Right kidney (tissue), 9 donors: ENCODE measurements at places on chromosomes 6 and 20.

DNA sequence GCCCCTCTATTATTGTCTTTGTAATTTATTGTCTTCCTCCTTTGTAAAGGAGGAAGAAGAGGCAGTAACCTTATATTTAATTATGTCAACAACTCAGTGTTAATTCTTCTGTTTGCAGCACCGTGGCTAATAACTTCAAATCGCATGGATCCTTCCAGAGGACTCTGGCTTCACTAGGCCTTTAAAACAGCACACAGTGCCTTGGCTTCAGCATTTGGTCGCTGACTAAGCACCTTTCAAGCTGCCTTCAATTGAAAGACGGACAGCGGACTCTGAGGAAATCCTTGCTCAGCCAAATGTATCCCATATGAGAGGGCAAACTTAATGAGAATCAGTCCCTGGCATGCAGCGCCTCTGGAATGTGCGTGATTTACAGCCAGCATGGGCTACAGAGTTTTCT is 64.2 kb downstream of the SGK1 start:
- DNase-seq, result peak; percentile 25

GRCh38 chr20:46367967-46368901 is 38.2 kb downstream of the ELMO2 start:
- DNase-seq, result no peak

- DNase-seq, result no peak
Observed at GRCh38 chr6:111559188-111560097, 46.2 kb downstream of the TRAF3IP2 start.

DNA sequence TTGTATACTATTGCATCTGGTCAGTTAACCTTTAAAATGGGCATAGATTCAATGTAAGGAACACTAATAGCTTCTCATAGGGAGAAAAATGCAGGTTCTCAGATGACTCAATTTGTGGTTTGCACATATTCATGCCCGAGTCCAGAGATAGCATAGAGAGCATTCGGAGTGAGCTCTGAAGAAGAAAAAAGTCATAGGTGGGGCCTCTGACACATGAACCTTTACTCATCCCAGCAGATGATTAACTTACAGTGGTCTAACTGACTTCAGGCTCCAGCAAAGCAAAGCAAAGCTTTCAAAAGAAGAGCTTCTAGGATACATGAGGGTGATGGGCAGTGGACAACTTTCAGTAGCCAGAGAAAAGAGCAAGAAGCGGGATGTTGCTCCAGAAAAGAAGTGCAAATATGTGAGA is 55.3 kb upstream of the BTN3A2 start:
- no peak for DNase-seq

DNA sequence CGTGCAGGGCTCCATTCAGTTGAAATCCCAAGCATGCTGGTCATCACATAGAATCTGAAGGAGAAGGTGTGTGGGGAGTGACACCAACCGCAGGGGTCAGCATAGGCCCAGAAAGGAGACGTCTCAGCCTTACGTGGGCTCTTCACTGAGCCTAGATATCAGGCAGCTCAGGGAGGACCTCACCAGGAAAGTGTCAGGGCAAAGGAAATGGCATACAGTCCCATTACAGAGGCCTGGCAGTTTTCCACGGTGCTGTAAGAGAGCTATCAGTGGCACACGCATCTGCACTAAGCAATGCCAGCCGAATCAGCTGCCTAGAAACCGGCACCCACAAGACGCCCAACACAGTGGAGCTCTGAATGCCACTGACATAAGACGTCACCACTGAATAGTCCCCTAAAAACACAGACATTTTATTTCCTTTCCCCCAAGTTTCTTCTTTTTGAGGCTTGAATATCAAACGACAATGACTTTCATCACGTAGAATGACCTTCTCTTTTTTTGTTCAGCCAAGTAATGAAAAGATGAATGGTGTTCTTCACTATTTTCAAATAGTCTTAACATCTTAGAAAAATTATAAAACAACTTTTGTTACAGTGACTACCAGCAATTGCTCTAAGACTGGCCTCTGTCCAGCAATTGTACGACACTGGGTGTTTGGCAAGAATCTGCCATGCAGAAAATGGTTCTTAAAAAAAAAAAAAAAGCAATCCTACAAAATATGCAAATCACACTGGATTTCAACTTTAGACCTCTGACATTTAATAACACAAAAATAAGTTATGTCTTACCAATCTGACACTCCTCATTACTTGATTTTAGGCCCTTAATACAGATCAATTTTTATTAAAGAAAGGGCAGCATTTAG is 88.9 kb upstream of the FOXQ1 start:
- no peak for DNase-seq

DNA sequence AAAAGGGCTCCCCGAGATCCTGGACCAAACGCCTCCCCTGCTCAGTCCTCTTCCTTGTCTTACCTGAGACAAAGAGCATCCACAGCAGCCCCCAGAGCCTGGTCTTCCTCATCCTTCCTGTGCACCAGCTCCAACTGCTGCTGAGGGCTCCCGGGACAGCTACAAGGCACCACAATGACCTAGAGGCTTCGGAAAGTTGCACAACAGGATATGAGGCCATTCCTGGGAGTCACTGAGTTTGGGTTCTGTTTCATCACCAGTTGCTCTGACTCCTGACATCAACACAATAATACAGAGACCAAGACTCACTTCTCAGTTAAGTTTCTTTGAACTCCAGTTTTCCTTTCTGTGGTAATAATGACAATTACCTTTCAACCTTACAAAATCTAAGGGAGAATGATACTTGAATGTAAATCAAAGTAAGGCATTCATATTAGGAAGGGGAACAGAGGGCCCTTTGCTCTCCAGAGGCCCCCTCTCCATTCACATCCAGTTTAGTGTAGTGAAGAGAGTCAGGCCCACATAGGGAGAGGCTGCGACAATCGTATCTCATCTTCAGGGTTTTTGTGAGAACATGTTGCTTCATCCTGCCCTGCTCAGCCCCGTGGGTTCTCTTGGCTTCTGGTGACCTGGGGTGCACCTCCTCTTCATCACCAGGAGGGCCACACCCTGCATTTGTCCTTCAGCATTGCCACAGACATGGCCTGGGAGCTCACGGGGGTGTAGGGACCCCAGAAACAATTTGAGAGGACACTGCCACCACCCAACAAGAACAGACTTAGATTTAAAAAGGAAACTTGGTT is at the start of gene TREM1:
Gene TREM1 (minus strand): TSS at position 139 of the 803 bp plus-strand sequence. CDS start 27 bp downstream, at position 112.
- DNase-seq, result no peak

GRCh38 chr20:55166063-55166462 is 690.7 kb downstream of the DOK5 start:
- no peak for DNase-seq

DNA sequence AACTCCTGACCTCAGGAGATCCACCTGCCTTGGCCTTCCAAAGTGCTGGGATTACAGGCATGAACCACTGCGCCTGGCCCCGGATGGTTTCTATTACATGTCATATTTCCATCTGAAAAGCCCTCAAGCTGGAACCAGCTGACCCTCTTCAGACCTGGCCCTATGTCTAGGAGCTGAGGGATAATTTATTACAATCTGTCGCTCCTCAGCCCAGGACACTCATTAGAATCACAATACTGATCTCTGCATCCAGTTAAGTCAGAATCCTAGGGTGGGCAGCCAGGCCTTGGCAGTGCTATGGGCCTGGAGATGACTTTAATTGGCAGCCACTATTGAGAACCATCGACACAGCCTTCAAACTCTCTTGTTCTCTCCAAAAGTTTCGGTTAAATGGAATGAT is 162.6 kb upstream of the SNX9 start:
- no peak for DNase-seq

DNA sequence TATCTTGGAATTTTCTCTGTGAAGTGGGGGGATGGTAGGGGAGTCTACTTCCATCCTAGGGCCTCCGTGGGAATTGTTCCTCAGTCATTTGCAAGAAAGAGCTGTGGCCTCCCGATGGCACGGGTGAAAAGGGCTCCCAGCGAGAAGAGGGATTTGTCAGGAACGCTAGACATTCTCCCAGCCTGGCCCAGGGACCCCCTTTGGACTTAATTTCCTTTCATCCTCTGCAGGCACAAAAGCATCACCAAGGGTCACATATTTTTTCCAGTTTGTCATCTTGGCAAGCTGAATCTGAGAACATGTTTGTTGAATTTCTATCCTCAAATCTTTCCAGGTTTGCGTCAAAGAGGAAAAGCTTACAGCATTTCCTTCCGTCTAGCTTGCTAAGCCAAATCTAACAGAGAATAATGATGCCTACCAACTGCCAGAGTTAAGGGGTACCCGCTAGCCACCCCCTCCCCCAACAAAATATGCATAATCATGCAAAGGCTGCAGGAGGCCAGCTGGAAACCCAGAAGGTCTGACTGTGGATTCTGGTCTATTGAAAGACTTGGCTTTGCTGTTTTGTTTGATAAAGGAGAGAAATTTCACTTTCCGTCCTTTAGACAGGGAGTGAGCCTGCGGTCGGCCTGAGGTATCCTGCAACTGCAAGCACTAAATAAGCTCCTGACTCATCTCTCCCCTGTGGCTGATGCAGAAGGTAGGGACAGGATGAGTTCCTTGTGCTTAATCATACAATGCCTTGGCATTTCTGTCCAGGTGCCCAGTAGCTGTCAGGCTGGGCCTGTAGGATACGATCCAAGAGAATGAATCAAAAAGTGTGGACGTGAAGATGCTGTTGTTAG is 23.1 kb downstream of the PSMG4 start:
- no peak for DNase-seq

- DNase-seq, result no peak
Observed at GRCh38 chr6:11413728-11414127, 123.8 kb upstream of the TMEM170B start.

GRCh38 chr6:141183368-141183767 is 949.4 kb upstream of the GJE1 start:
- DNase-seq, result no peak

- DNase-seq, result no peak
Observed at GRCh38 chr6:132683543-132683942, 24.6 kb upstream of the TAAR1 start.

GRCh38 chr6:99711925-99712324 is 105.3 kb downstream of the PRDM13 start:
- DNase-seq, result no peak
